T-cell (primary cell): ENCODE measurements at places on chromosomes 1 and 21. TPM values are rescaled to one million over a fixed set of nuclear protein-coding genes. Genes with fewer than 3 reads are reported as not detected.
A peak's percentile ranks its signal among the peaks of the same experiment; 100 is the strongest.

Gene PRAMEF14
- total RNA-seq: not detected

Gene OLFML2B
- not detected for total RNA-seq

Gene HPDL
- 0.68 TPM for total RNA-seq

Gene LDLRAD2
- total RNA-seq: not detected

DNA sequence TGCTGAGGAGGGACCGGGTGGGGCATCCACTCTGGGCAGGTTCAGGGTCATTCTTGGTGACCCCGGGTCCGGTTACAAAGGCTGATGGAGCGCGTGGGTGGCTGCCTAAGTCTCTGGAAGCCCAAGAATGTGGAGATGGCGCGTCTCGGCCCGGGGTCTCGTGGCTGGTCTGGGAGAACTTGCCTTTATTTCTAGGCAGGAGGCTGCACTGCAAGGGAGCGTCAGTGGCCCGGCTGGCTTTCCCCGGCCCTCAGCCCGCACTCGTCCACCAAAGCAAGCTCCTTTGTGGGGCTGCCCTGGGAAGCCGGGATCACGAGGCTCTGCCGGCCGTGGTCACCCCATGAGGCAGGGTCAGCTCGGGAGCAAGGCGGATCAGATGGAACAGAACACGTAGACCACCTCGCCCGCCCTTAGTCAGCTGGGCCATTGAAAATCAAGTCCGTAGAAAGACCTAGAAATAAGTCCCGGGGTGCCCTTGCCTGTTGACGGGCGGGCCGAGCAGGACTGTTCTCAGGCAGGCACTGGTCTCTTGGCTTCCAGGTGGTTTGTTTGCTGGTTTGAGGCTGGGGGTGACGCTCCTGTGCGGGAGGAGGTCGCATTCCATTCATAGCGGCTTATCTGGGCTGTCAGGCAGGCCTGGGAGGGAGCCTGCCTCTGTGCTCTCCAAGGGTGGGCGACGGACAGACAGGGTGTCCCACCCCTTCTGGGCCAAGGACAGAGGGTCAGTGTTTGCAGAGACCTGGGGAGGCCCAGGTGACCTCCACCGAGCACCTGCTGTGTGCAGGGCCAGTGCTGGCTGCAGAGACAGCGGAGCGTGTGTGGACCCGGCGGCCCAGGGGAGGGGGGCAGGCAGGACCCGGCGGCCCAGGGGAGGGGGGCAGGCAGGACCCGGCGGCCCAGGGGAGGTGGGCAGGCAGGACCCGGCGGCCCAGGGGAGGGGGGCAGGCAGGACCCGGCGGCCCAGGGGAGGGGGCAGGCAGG lies 25.8 kb downstream of the COL18A1 start:
- no peak overlapping the region for H3K4me3 ChIP-seq
- H3K27ac ChIP-seq: no peak overlapping the region
- peaks cover 2% of the 10 kb centered on the region for H3K4me1 ChIP-seq
- no peaks in the 10 kb centered on the region for H3K27me3 ChIP-seq
- H3K36me3 ChIP-seq: no peaks in the 10 kb centered on the region

DNA sequence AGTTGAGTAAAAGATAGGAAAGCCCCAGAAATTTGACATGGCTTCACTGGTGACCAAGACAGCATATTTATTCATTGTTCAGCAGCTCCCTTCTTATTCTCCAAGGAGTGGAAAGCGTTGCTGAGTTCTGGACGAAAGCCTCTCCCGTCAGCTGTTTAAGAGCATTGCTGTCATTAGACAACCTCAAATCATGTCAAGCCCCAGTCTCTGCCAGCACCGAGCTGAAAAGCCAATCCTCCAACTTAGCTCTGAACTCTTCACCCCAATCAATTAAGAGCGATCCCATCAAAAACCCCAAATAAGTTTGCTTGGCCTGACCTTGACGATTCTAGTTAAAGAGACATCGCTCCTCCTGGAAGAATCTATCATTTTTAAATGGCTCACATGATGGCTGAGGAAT lies 110.8 kb downstream of the PLPP3 start:
- H3K27me3 ChIP-seq: no peaks in the 10 kb centered on the region
- no peak for DNase-seq
- no peaks in the 10 kb centered on the region for H3K36me3 ChIP-seq
- H3K27ac ChIP-seq: no peak overlapping the region

DNA sequence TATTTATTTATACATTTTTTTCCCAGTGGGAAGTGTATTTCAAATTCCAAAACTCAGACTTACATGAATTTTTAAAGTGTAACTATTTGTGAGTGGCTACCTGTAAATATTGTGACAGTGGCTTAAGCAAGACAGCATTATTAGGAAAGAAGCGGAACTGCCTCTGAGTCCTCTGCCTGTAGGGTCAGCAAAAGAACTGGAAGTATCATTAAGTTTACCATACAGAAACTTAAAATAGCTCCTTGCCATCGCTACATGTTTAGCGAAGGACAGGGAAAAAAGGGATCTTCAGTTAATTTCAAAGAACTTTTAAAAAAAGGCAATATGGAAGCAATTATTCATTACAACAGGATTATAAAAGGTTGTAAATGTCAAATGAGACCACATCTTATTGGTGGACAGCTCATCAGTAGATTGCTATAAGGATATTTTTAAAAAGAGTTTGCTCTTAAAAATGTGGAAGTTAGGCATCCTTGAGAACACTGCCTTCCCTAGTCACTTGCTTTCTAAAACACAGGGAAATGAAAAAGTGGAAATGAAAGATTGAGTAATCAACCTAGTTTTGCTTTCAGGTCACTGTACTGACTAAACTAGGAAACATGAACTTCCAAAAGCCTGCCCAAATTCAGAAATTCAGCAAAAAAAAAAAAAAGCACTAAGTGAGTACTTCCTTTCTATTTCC lies 39.2 kb downstream of the NSL1 start:
- peaks cover 21% of the 10 kb centered on the region for H3K4me1 ChIP-seq

GRCh38 chr1:29831500-29832117 lies 595.3 kb downstream of the PTPRU start:
- H3K27me3 ChIP-seq: peaks cover 24% of the 10 kb centered on the region
- no peak for DNase-seq
- no peak overlapping the region for H3K4me3 ChIP-seq
- H3K27ac ChIP-seq: no peak overlapping the region
- H3K4me1 ChIP-seq: no peaks in the 10 kb centered on the region
- H3K36me3 ChIP-seq: no peaks in the 10 kb centered on the region

GRCh38 chr1:195012995-195013394 lies 1595.2 kb downstream of the KCNT2 start:
- no peak overlapping the region for H3K4me3 ChIP-seq
- no peaks in the 10 kb centered on the region for H3K4me1 ChIP-seq
- H3K36me3 ChIP-seq: no peaks in the 10 kb centered on the region
- H3K27me3 ChIP-seq: no peaks in the 10 kb centered on the region
- no peak for DNase-seq

- H3K4me1 ChIP-seq: peaks cover 60% of the 10 kb centered on the region
- no peaks in the 10 kb centered on the region for H3K27me3 ChIP-seq
- peak overlapping the region; percentile 91 for H3K4me3 ChIP-seq
- H3K27ac ChIP-seq: peak overlapping the region; percentile 68
- no peaks in the 10 kb centered on the region for H3K36me3 ChIP-seq
These were observed 1.2 kb downstream of the HDGF start for GRCh38 chr1:156750191-156750672.

DNA sequence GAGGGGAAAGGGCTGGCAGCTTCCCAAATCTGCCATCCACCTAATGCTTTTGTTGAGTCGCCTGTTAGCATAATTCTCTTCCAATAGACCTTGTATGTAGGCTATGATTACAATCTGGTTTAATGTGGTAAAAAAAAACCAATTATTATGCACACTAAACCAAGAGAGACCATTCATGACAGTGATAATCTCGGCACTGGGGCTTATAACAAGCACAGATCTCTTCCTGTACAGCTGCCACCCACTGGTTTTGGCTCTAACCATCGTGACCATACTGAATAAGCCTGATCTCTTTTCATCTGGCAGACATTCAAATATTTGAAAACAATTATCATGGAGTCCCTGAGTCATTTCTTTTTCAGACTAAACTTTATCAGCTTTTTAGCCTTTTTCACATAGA lies 12.0 kb upstream of the SYT14 start:
- no peaks in the 10 kb centered on the region for H3K4me1 ChIP-seq
- no peak overlapping the region for H3K4me3 ChIP-seq
- peaks cover 3% of the 10 kb centered on the region for H3K27me3 ChIP-seq

DNA sequence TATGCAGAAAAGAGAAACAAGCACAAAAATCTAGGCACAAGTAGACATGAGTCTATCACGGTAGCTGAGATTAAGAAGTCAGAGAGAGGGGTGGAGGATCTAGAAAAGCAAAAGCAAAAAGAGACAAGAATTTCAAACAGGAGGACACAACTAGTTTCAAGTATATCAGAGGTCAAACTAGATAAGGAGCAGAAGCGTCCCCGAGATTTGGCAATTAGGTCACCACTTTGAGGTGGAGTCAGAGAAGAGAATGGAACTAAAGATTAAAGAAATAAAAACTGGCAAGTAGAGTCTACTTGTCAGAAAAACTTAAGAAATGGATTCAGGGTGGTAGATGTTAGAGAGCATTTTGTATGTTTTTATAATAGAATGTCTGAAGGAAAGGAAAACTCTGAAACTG lies 2.3 kb downstream of the SF3B4 start:
- H3K36me3 ChIP-seq: peaks cover 10% of the 10 kb centered on the region
- DNase-seq: no peak
- no peaks in the 10 kb centered on the region for H3K27me3 ChIP-seq
- H3K4me1 ChIP-seq: peaks cover 29% of the 10 kb centered on the region

DNA sequence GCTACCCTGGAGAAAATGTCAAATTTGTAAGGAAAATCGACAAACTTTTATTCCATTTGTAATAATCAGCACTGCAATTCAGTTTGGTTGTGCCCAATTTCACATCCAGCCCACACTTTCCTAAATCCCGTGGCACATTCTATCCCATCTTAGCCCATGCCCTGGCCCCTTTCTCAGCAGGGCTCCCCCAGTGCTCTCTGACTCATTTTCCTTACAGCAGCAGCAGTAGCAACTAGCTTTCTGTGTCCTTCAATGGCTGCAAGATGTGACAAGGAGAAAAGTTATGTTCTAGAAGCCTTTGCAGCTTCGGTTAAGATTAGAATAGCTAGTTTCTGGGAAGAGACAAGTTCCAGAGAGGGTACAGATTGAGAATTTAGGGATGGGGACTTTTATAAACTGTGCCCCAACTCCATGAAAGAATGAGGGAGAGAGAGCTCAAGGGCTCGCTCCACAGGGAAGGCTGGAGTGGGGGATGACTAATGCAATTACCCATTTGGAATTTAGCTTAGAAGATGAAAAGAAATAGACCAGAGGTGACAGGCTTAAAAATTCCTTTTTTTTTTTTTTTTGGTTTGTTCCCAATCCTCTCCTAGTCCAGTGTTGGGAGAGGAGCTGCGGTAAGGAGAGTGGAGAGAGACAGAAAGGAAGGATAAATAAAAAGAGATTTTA lies 47.0 kb upstream of the POU2F1 start:
- H3K4me3 ChIP-seq: no peak overlapping the region
- no peak overlapping the region for H3K27ac ChIP-seq
- H3K36me3 ChIP-seq: no peaks in the 10 kb centered on the region
- no peaks in the 10 kb centered on the region for H3K27me3 ChIP-seq

- H3K27me3 ChIP-seq: peaks cover 36% of the 10 kb centered on the region
- DNase-seq: peak; percentile 15
- peaks cover 2% of the 10 kb centered on the region for H3K4me1 ChIP-seq
These were observed 241.8 kb downstream of the TRABD2B start for GRCh38 chr1:47755101-47755990.

- H3K27ac ChIP-seq: peak overlapping the region; percentile 85
- peaks cover 11% of the 10 kb centered on the region for H3K36me3 ChIP-seq
- no peaks in the 10 kb centered on the region for H3K27me3 ChIP-seq
- peaks cover 53% of the 10 kb centered on the region for H3K4me1 ChIP-seq
These were observed 45.4 kb downstream of the S100B start for GRCh38 chr21:46559291-46559983.

- H3K27me3 ChIP-seq: no peaks in the 10 kb centered on the region
- H3K4me1 ChIP-seq: no peaks in the 10 kb centered on the region
- DNase-seq: no peak
- no peaks in the 10 kb centered on the region for H3K36me3 ChIP-seq
- no peak overlapping the region for H3K27ac ChIP-seq
These were observed 9.9 kb upstream of the LRRC39 start for GRCh38 chr1:100187912-100188311.

GRCh38 chr1:244849189-244849866 lies 13.9 kb downstream of the COX20 start:
- no peak for DNase-seq
- peaks cover 60% of the 10 kb centered on the region for H3K36me3 ChIP-seq
- peaks cover 32% of the 10 kb centered on the region for H3K4me1 ChIP-seq
- H3K27ac ChIP-seq: no peak overlapping the region
- no peaks in the 10 kb centered on the region for H3K27me3 ChIP-seq
